ENCODE measurements at places on chromosomes 2 and 18. TPM values are rescaled to one million over a fixed set of nuclear protein-coding genes. Genes with fewer than 3 reads are reported as not detected.

DNA sequence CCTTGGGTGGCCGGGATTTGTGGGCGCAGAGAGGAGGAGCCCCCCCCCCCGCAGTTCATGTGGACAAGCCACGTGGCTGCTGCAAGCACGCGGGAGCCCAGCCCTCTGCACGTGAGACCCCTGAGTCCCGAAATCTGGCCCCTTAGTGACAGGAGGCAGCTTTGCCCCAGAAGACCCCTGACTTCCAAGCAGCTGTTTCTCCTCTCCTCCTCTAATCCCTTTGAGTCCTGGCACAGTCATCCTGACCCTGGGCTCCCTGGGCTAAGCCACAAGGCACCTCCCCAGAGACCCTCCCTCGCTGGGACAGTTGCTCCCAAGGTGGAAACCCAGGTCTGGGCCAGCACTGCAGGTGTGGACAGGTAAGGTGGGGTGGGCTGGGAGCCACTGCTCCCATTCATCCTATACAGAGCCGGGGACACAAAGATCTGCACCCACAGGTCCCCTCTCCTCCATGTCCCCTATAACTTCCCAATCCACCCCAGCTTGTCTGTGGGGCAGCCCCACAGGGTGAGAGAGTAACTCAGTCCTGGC is 923 bp downstream of the TEKT4 start:
- DNase-seq: no peak

MC5R gene
- not detected for total RNA-seq

DNA sequence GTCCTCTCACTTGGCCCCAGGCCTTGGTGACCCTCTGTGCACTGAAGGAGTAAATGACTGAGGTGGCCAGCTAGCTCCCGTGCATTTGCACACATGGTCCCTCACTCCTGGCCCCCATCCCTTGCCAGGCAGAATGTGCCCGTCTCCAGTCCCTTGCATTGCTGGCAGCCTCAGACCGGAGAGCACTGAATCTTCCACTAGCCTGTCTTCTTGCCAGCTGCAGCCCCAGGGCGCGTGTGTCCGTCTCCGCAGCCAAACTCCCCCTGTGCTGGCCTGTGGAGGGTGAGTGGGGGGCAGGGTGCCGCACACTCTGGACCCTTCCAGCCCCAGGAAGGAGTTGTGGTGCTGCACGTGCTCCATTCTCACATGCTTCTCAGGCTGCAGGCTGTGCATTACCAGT is 35.9 kb downstream of the INPP4A start:
- no peak for DNase-seq

DNA sequence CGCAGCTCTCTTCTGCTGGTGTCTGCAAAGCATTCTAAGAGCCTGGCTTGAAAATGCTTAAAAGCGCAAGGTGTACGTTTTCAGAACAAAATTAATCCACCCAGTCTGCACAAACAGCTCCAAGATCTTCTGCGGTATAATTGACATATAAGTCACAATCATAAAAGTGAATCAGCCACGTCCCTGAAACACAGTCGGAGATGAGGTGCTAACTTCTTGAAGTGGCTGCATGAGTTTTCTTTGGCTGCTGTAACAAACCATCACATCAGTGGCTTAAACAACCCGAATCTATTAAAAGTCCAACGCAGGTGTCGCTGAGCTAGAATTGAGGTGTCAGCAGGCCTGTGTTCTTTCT is 32.6 kb downstream of the ARL4C start:
- no peak for DNase-seq

BUB1 gene
- total RNA-seq: 0.82 TPM

- DNase-seq: no peak
These were observed 277.7 kb upstream of the FBXO11 start for GRCh38 chr2:48183991-48184390.

Measured in left ventricle myocardium superior (tissue), 1 donor.